ENCODE measurements at places on chromosomes 5 and 9. TPM values are rescaled to one million over a fixed set of nuclear protein-coding genes. Genes with fewer than 3 reads are reported as not detected.

TPRN gene
- 16.1 TPM for total RNA-seq

SPAAR gene
- total RNA-seq = 0.60 TPM

ACOT12 gene
- not detected for total RNA-seq

HK3 gene
- total RNA-seq = not detected

PLEKHG4B gene
- total RNA-seq = 0.83 TPM

MSX2 gene
- total RNA-seq = 4.3 TPM

PPP2R2B gene
- total RNA-seq = 0.64 TPM

TLR4 gene
- total RNA-seq = 24.3 TPM

Measured in A375 (cell line).